Transverse colon (tissue), 4 donors: ENCODE measurements at places on chromosomes 3 and 15. TPM values are rescaled to one million over a fixed set of nuclear protein-coding genes. Genes with fewer than 3 reads are reported as not detected.

DNA sequence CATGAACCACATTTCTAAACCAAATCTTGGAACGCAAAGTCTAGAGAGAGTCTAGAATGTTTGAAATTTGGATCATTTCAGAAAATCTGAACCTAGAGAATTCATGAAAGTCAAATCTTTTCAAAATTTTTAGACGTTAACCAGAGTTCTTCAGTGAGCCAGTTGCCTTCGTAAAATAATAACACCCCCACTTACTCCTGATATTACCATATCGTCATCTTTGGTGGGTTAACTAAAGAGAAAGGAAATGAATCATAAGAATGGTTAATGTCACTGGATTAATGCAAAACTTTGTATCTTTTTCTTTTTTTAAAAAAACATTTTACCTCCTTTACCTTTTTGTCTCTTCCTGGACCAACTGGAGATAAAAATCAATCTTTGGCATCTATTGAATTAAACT, 1.2 kb upstream of the ZBED2 start:
- DNase-seq, result no peak

DNA sequence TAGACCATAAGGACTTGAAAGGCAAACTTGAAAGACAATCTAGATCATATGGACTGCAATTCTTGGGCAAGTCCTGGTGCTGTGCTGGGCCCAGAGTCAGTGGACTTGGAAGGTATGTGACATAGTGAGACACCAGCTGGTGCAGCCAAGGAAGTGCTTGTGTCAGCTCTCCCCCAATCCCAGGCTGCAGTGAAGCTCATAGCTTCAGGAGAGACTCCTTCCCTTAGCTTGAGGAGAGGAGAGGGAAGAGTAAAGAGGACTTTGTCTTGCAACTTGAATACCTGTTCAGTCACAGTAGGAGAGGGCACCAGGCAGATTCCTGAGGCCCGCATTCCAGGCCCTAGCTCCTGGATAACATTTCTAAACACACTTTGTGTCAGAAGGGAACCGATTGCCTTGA, 127.4 kb upstream of the ZPLD1 start:
- DNase-seq, result no peak

DNA sequence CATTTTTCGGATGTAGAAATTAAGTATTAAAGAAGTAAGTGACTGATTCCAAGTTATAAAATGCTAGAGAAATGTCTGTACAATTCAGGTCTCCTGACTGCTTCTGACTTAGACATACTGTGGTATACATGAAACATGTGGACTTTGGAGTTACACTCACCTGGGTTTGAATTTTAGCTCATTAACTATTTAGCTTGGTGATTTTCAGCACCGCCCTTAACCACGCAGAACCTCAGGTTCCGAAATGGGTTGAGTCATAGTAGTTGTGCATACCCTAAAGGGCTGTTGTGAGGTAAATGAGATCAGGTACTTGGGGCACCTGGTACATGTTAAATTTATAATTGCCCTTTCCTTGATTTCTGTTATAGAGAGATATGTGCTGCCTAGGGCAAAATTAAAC, 32.9 kb upstream of the UTS2B start:
- no peak for DNase-seq

- peak; percentile 11 for DNase-seq
These were observed 51.2 kb upstream of the THRB start for GRCh38 chr3:24545887-24546286.

The ZIC4 gene
- total RNA-seq, result not detected

DNA sequence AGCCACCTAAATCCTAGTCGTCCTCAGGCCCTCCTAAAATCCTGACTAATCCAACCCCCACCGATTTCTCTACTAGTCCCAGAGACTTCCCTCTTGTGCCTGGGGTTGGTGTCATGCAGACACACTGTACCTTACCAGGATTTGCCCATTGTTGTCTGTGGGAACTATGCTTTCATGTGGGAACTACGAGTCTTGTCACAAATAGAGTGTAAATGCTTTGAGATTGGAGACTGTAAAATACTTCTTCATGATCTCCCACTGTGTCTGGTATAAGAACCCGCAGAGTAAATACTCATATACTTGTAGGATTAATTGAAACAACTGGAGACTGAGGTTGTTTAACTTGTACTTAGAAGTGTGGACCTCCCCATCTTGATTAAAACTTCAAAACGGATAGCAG, 11.2 kb downstream of the B3GNT5 start:
- no peak for DNase-seq

The ZNF80 gene
- not detected for total RNA-seq
